ENCODE measurements at places on chromosomes 4 and X.

DNA sequence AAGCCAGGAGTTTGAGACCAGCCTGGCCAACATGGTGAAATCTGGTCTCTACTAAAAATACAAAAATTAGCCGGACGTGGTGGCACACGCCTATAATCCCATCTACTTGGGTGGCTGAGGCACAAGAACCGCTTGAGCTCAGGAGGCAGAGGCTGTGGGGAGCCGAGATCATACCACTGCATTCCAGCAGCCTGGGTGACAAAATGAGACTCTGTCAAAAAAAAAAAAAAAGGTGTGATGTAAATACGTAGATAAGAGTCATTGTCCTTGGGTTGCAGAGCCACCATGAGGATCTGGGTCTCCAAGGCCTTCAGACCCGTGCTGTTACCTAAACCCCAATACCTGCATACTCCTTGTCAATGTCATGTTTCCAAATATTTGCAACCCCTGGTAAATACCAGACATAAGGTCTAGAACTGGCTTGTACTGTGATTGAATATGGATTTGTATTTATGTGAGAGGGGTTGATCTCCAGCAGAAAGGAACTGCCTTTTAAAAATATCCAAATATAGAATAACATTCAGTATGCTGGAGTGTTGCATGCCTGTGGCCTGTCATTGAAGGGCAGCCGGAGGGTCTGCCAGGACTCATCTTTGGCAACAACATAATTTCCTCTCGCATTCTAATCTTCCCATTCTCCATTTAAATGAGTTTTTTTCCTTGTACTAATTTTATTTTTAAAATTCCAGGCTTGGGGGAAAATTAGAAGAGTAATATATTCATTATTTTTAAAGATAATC lies 40.4 kb downstream of the ATXN3L start:
- DNase-seq, result no peak

- no peak for DNase-seq
Measured at GRCh38 chrX:96372313-96373046, 312.2 kb upstream of the DIAPH2 start.

DNA sequence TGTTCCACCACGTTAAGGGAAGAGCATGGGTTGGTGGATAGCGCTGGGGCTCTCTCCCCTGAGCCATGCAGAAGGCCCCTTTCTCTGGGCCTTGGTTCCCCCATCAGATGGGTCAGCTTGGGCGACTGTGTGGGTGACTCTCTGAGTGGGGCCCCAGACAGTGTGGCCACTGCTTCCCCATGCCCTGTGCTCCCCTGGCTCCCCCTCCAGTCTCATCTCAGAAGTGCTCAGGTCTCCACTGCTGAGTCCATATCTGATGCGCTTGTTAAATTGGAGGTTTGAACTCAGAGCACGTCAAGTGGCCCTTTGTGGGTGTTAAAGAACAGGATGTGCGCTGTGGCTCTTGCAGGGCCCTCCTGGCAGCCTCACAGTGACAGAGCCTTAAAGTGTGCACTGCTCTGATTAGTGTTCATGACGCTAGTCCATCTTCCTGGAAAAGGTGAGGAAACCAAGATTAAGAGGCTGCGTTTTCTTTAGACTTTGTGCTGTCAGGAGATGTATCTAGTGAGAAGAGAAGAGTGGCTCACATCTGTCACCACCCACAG lies 59.8 kb downstream of the NELFA start:
- no peak for DNase-seq

GRCh38 chr4:101252721-101253120 lies 94.6 kb downstream of the PPP3CA start:
- DNase-seq, result no peak

DNA sequence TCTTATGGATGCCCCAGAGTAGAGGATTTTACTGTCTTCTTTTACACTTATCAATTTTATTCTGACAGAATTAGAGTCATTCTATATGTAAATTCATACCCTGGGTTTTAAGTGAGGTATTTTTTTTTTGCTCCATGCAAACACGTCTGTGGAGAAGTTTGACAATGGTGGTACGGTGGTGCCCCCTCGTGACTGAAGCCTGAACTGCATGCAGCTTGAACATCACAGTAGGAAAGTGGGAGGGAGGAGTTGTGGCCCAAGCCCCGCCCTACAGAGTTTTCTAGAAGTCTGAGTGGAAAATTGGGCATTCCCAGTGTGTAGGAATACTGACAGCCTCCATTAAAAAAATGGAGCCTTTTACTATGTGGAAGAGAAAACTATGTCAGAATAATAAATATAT lies 73.3 kb upstream of the RAB40AL start:
- peak; percentile 65 for DNase-seq

- no peak for DNase-seq
Measured at GRCh38 chrX:122552286-122552800, 631.7 kb upstream of the GRIA3 start.

DNA sequence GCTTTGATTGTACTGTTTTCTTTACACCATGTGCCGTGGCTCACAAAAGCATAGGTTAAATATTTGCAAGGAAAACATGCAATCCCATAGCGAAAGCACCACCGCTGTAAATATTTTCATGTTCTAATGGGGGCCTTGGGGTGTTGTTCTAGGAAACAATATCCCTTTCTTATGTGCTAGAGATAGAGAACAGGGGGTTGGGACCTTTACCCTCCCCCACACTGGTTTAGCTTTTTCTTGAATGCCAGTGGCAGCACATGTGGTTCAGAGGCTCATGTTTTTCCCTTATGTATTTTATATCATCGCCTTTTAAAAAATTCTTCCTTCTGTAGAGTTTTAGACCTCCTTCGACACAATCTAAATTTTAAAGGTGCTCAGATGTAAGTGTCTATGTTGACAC lies 422.6 kb upstream of the TENM3 start:
- DNase-seq, result no peak

- no peak for DNase-seq
Measured at GRCh38 chr4:181582595-181582994, 660.6 kb upstream of the TENM3 start.

DNA sequence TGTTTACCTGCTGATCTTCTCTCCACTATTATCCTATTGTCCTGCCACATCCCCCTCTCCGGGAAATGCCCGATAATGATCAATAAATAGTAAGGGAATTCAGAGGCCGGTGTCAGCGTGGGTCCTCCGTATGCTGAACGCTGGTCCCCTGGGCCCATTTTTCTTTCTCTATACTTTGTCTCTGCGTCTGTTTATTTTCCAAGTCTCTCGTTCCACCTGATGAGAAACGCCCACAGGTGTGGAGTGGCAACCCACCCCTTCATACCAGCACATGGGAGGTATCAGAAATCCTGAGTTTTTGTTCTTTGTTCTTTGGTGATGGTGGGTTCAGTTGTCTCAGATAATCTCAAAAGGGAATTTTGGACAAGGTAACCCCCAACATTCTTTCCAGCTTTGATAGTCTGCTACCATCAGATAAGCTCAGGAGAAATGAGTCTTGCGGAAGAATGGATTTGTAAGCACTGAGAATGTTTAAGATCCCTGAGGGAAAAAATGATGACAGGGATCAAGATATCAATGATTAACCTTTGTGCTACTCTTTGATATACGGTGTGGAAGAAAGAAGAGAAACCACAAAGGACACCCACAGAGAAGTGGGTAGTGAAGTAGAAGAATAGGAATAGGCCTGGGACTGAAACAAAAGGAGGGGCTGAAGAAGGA lies 117.9 kb downstream of the CEP44 start:
- DNase-seq, result no peak

GRCh38 chr4:177190995-177191580 lies 118.6 kb upstream of the NEIL3 start:
- no peak for DNase-seq

- DNase-seq, result no peak
Measured at GRCh38 chr4:7156328-7156727, 36.0 kb upstream of the SORCS2 start.

DNA sequence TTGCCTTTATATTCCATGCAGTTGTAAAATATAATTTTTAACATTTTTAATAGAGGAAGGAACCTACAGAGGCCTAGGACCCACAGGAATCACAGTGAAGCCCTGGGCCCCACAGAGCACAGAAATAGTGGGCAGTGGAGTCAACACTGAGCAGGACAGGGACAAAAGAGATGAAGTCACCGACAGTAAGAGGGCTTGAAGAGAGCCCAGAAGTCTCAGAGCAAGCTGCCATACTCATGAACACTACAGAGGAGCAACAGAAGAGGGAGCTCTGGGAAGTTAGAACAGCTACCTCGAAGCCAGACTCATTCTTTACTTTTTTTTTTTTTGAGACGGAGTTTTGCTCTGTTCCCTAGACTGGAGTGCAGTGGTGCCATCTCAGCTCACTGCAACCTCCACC lies 149.3 kb upstream of the TENM3 start:
- no peak for DNase-seq

DNA sequence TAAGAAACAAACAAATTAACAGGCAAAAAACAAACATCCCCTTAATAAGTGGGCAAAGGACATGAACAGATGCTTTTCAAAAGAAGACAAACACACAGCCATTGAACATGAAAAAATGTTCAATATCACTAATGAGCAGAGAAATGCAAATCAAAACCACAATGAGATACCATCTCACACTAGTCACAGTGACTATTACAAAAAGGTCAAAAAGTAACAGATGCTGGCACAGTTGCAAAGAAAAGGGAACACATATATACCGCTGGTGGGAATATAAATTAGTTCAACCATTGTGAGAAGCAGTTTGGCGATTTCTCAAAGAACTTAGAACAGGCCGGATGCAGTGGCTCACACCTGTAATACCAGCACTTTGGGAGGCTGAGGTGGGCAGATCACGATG lies 146.1 kb upstream of the NEIL3 start:
- DNase-seq, result no peak

DNA sequence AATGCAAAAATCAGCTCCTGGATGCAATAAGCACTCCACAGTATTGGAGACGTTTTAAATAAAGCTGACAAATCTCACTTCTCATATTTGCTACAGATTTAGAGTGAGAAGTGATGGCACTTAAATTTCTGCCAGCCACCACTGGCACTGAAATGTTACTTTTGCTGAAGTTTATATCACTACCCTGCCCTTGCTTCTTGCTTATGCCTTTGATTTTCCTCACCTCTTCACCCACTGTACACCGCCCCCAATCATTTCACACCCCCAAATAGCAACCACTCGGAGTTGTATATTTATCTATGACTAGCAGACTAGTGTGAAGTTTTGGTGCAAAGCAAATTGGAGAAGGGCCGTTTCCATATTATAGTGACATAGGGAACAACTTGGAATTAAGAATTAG lies 19.9 kb upstream of the SLC7A11 start:
- no peak for DNase-seq

- DNase-seq, result no peak
Measured at GRCh38 chr4:118964891-118965411, 76.3 kb downstream of the SYNPO2 start.

- DNase-seq, result no peak
Measured at GRCh38 chr4:15398001-15398400, 29.8 kb upstream of the C1QTNF7 start.

Data from NCI-H345 (cell line).